NCI-H2081 treated with DMSO at 0.1 percent for 48 hours (cell line): ENCODE measurements at places on chromosomes 3 and 15.

DNA sequence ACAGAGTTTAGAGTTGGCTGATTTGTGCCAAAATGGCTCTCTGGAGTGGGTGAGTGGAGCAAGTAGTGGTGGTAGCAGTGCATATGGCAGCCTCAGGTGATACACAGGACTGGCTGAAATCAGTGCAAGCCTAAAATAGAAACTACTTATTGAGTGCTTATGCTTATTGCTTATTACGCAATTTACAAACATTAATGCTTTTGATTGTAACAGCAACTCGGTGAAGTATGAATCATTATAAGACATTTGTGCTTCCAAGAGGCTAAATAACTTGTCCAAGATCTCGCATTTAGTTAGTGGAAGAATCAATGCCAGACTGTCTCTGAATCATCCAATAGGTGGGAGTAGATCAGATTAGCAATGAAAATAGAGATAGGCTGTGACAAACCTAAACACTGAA, 353.8 kb downstream of the NAALADL2 start:
- DNase-seq = no peak

GRCh38 chr15:71071529-71071928, 43.7 kb upstream of the THSD4 start:
- DNase-seq = no peak

DNA sequence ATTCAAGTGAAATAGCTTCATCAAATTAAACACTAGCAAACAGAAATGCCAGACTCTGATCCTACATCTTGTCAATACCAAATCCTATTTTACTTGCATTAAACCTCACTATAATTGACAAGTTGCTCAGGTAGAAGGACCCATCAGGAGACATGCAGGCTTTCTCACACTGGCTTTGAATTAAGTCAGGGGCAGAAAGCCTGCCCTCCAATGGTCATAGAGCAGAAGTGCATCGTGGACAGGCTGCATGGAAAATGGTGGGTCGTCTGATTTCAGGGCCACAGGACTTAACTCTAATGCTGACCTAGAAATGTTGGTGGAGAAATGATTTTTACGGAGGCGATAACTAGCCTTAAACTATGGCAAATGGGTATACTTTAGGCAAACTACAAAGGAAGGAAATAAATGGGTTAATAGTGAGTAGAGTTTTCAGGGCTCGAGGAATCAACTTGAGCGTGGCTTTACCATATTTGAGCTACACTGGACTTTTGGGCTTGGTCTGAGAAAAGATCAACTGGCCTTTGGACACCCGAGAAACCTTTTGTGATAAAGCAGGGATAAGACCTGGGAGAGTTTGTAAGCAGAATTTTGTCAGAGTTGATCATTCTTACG, 283.9 kb downstream of the GRM7 start:
- DNase-seq = no peak

- no peak for DNase-seq
Observed at GRCh38 chr3:110734524-110734923, 337.1 kb upstream of the NECTIN3 start.

GRCh38 chr15:100781961-100782530, 97.6 kb upstream of the ALDH1A3 start:
- no peak for DNase-seq

- no peak for DNase-seq
Observed at GRCh38 chr15:62119874-62120273, 45.2 kb downstream of the C2CD4B start.

DNA sequence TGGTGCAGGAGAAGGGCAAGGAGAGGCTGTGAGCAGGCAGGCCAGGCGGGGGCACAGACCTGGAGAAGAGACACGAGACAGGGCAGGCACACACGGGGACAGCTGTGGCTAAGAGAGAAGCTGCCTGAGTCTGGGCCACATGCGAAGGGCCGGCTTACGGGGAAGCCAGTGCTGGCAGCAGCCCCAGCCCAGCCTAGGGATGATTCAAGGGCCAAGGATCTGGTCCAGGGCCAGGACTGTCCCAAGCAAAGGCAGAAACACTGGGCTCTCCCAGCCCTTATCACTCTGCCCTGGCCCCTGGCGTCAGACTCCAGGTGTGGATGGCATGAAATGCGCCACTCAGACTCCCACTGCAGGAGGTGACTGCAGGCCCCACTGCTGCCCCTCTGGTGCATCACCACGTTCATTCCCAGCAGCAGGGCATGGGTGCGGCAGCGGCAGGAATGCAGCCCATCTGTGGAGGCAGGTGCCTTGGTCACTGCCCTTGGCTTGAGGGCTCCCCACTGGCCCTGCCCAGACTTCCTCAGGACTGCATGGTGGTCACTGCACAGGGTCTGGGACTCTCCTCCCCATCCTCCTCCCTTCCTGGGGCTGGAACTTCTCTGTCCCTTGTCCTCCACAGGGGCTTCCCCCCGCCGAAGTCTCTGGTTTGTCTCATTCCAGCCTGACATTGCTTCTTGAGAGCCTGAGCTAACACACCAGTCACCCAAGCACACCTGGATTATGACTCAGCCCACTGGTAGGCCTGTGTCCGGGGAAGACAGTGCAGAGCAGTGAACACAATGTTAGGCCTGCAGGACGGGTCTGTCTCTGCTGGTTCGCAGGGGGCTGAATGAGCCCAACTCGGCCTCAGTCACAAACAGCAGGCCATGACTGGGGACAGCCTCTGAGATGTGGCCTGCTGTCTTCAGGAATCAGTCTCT, 69.3 kb downstream of the TBC1D2B start:
- no peak for DNase-seq

- no peak for DNase-seq
Observed at GRCh38 chr3:187016639-187017345, 86.5 kb downstream of the ST6GAL1 start.

DNA sequence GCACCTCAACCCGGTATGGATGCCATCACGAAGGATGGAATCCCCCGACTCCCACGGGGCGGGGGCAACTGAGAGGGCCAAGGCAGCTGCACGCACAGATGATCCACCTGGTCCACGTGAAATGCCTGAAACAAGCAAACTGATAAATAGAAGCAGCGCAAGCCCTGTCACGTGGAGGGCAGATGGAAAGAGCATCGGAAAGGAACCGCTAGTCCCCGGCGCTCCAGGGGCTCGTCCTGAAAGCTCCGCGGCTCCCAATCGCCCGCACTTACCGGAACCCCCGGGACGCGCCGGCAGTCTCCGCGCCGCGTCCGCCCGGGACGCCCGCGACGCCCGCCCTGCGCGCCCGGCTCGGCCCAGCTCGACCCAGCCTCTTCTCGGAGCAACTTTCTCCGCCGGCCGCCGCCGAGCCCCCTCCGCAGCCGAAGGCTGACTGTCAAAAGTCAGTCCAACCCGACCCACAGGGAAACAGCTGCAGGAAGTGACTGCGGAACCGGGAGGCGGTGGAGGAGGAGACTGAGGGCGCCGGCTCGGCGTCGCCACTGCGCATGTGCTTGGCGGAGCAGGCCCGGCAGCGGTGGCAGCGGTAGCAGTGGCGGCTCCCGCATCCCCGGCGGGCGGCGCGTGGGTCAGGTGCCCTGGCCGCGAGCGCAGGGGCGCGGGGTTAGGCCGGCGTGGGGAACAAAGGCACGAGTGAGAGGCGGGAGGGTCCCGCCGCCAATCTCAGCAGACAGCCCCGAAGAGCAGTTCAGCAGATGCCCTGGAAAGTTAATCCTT, at the start of gene ZMAT3:
Gene ZMAT3, minus strand, starts transcription at position 487 of the 777 bp plus-strand sequence. CDS start 4,057 bp downstream, outside the sequence.
- peak; percentile 77 for DNase-seq

DNA sequence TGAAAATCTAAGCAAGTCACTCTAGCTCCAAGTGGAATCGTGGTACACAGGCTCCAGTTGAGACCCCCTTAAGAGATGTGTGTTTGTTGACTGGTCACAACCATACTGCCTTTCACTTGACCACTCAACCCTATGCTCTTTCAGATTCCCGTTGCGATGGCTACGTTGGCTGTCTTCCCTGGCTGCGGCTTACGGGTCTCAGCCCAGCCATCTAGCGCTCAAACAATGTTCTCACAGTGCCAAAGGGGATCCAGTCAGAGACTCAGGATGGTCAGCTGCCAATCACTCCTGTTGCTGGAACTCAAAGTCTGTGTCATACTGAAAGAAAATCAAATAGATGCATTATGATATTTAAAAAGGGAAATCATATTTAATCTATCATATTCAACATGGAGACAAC, 237.6 kb downstream of the ITPR1 start:
- DNase-seq = no peak

DNA sequence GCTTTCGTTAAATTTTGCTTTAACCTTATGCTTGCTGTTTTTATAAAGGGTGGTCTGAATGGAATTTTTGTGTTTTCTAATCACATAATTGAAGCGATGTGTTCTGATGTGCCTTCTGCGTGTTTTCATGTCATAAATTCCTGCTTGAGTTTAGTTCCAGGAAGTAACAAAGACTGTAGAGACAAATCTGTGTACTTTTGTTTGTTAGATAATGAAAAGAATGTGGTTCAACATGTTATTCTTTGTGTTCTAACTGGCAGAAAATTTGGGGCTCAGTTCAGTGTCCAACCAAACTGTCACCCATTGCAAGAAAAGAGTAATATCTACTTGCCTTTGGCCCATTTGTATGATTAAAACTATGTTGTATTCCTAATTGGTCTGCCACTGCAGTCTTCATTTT, 324.0 kb downstream of the DIPK2A start:
- DNase-seq = no peak

- DNase-seq = no peak
Observed at GRCh38 chr3:170534227-170534626, 51.6 kb downstream of the SLC7A14 start.

DNA sequence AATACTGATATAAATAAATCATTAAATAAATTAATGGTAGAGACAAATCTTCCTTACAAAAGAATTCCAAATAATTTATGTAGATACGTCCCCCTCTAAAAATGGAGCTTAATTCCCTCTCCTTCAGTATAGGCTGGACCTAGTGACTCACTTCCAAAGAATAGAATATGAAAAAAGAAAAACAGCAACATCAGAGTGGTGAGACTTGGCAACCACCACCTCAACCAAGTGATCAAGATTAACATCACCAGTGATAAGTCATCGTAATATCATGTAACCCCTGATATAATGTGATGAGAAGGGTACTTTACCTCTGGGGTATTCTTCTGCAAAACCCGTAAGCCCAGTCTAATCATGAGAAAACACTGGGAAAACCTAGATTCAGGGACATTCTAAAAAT, 13.4 kb downstream of the GOLGB1 start:
- DNase-seq = no peak

- no peak for DNase-seq
Observed at GRCh38 chr15:64216730-64217428, 54.1 kb upstream of the PPIB start.
